ENCODE measurements at places on chromosomes 13 and 19. TPM values are rescaled to one million over a fixed set of nuclear protein-coding genes. Genes with fewer than 3 reads are reported as not detected.

NECTIN2 gene
- 0.93 TPM for total RNA-seq

MIR17HG gene
- total RNA-seq: 26.7 TPM

LILRA5 gene
- total RNA-seq: not detected

PSG11 gene
- not detected for total RNA-seq

SDHAF1 gene
- 16.0 TPM for total RNA-seq

SIGLECL1 gene
- total RNA-seq: not detected

CAPS gene
- total RNA-seq: 2.2 TPM

KIR2DL3 gene
- not detected for total RNA-seq

CGB3 gene
- not detected for total RNA-seq
